SJSA1 (cell line): ENCODE measurements at places on chromosomes 7 and 10. TPM values are rescaled to one million over a fixed set of nuclear protein-coding genes. Genes with fewer than 3 reads are reported as not detected.
A peak's percentile ranks its signal among the peaks of the same experiment; 100 is the strongest.

GRCh38 chr7:25996006-25996408 is 156.0 kb upstream of the NFE2L3 start:
- no peak for DNase-seq

The OTUD1 gene
- total RNA-seq, result 1.8 and 3.8 TPM in 2 replicates

DNA sequence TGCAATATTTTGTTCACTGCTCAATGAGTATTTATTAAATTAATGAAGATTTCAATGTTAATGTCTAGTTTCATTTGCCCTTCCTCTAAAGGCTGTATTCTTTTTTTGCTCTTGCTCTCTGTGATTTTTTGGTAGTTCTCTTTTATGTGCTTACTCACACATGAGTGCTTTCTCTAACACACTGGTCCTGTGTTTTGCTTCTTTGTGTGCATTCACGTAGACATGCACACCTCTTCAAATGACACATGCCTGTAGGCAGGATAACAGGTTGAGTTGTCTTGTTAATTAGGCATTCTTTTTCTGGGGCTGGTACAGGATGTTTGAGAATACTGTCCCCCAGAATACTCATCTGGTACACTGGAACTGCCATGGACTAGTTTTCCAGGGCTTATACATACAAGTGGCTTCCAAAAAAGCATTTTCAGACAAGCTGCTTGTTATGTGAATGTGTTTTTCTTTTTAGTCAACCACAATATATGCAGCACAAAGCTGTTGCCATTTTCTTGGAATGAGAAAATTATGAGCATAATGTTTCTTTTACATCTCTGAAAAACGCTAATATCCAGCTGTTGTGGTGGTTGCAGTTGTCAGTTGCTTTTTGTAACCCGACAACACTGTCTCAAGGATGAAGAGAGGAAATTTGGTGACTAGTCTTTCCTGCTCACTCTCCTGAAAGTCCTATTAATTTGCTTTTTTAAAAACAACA is 416.4 kb downstream of the AUTS2 start:
- DNase-seq, result no peak

The CPSF4 gene
- total RNA-seq, result 32.7 and 39.6 TPM in 2 replicates

DNA sequence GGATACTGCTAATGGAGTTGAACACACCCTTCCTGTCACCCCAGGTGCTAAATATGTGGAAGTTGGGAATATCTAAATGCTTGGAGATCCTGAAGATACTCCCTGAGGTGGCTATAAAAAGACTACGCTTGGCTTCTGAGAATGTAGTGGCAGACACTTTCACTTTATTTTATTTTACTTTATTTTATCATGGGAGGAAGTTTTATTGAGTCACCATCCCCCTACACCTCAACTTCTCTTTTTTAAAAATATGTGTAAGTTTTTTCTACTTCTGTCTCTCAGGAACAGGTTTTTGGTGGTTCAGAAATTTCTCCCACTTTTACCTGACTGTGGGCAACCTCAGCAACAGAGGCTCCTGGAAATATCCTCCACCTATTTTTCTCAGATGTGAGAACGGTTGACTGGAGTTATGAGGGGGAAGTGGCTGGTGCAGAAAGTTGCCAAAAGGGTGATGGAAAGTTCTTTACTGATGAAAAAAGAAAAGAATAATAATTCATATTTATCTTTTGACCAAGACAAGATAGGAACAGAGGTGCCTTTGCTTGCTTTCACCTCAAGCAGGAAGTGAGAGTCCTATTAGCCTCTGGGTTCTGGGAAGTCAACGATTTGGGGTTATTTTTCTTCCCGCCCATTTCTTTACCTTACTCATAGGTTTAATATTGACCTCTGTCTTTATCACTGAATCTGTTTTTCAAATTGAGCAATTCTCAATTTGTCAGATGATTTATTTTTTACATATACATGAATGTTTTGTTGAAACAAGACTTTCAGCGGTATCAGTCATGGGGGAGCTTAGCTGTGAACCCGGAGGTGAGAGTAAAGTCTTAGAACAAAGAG is 103.6 kb downstream of the AHR start:
- no peak for DNase-seq

DNA sequence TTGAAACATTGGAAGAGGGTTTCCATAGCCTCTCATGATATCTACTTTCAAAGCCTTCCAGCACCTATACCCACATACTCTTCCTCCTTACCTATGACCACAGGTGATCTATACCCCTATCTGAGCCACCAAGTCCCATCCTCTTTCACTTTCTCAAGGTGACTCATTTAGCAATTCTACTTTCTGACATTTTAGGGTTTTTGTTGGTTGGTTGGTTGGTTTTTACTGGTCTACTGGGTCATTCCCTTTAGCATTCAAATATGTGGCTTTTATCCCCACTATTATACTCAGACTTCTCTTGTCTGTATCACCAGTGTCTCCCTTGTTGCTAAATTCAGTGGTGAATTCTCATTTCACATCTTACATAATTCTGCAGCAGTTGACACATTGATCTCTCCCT is 130.4 kb upstream of the STEAP4 start:
- no peak for DNase-seq

The MYO3A gene
- total RNA-seq, result not detected in 2 replicates

GRCh38 chr10:132684164-132684891 is 101.6 kb downstream of the NKX6-2 start:
- peak; percentile 65 for DNase-seq

The NUP42 gene
- 41.7 and 56.2 TPM in 2 replicates for total RNA-seq

- DNase-seq, result no peak
Observed at GRCh38 chr7:155358066-155358947, 60.6 kb downstream of the INSIG1 start.

DNA sequence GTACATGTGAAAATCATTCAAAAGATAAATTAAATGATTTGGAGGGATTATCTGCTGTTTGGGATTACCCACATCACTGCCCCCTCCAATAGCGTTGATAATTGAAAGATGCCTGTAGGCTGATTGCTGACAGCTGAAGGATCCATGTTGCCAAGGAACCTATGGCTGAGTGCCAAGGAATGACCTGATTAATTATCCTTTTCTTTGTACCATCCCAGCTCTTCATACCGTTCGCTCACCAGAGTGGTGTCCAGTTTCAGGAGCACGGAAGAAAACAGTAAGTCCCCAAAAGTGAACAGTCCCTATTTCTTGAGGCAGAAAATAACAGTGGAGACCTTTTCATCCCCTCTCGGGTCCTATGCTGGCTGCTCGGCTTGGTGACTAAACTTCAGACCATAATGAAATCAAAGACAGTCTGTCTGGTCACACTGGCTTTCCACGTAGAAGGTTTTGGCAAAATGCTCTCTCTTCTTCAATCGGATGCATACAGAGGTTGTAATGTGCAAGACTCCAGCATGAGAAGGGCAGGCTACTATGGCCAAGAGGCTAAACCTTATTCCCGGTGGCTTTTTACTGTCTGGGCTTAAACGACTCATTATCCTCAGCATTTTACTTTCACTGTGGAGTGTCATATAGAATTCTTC is 108.8 kb downstream of the SPAG6 start:
- DNase-seq, result no peak

DNA sequence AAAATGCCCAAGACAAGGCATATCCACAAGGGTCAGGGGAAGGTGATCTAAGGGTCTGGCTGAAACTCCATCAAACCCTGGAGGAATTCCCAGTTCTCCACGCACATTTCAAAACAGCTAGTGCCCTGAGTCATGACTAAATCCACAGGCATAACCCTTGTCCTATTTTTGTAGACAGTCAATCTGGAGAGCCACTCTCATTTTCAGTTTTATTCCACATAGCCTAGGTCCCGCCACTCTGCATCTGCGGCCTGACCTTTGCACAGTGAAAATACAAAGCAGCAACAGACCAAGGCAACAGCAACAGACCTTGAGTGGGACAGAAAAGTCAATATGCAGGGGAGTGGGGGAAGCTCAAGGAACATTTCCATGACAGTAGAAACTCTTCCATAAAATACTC is 201.4 kb upstream of the NPVF start:
- DNase-seq, result peak; percentile 48

The SHH gene
- not detected in 2 replicates for total RNA-seq

GRCh38 chr10:80186364-80187012 is 18.8 kb downstream of the ANXA11 start:
- no peak for DNase-seq

The LRRC18 gene
- not detected in 2 replicates for total RNA-seq

GRCh38 chr7:119842337-119842736 is 430.6 kb upstream of the KCND2 start:
- DNase-seq, result no peak

The FAM221A gene
- 2.3 and 7.2 TPM in 2 replicates for total RNA-seq

The NRBF2 gene
- 12.0 and 25.7 TPM in 2 replicates for total RNA-seq

The FOXL3 gene
- not detected in 2 replicates for total RNA-seq

DNA sequence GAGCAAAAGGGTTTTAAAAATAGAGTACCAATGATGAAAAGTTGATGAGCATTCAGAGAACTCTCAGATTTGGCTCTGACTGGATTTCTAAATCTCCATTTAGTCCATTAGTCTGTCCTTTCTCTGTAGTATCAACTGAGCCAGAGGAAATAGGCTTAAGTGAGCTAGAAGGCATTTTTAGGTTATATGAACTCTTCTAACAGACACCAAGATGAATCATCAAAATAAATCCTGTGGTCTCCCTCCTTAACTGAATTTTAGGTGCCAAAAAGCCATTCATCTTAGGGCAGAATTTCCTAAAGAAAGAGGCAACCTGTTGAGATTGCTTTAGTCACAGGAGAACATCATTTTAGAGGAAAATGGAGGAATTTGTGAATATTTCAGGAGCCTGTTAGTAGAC is 305.1 kb downstream of the AUTS2 start:
- DNase-seq, result no peak

GRCh38 chr10:1063232-1063865 is 7.2 kb downstream of the WDR37 start:
- DNase-seq, result no peak

The INSYN2A gene
- not detected in 2 replicates for total RNA-seq

GRCh38 chr10:23525406-23525805 is 86.5 kb downstream of the OTUD1 start:
- no peak for DNase-seq

GRCh38 chr7:41700044-41700471 is 2.8 kb downstream of the INHBA start:
- DNase-seq, result peak; percentile 68

The CTTNBP2 gene
- total RNA-seq, result not detected in 2 replicates

GRCh38 chr7:132545756-132546155 is 30.5 kb downstream of the PLXNA4 start:
- no peak for DNase-seq

The RNF32 gene
- 0.18 TPM in 1 of 2 replicates, not detected in the other for total RNA-seq

GRCh38 chr7:87877366-87878040 is 1.2 kb downstream of the DBF4 start:
- DNase-seq, result peak; percentile 15

The GRM3 gene
- total RNA-seq, result not detected in 2 replicates

The LLCFC1 gene
- not detected in 2 replicates for total RNA-seq

The TLX1 gene
- total RNA-seq, result not detected in 2 replicates

The CACNB2 gene
- total RNA-seq, result not detected in 2 replicates

The TMEM225B gene
- total RNA-seq, result 0.41 and 1.1 TPM in 2 replicates

DNA sequence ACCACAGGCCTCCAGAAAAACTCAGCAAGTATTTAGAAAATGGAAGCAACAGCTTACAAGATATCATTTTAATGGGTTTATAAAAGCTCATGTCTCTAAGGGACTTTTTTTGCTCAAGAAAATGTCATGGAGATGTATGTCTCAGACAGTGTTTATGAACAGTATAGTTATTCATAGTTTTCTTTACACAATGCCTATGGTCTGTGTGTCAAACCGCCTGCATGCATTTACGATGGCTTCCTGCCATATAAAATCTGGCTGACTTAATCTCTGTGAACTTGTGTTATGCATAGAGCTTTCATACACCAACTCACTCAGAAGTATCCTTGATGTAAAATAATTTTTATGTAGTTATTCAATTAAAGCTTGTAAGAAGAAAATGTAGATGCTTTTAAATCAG is 1314.2 kb upstream of the LRRTM3 start:
- DNase-seq, result no peak

GRCh38 chr7:75660566-75661215 is 78.0 kb downstream of the HIP1 start:
- DNase-seq, result peak; percentile 50

- no peak for DNase-seq
Observed at GRCh38 chr10:2173327-2173726, 436.0 kb upstream of the ADARB2 start.

GRCh38 chr7:45035893-45036292 is 35.9 kb downstream of the CCM2 start:
- DNase-seq, result no peak

The RET gene
- total RNA-seq, result not detected in 2 replicates

DNA sequence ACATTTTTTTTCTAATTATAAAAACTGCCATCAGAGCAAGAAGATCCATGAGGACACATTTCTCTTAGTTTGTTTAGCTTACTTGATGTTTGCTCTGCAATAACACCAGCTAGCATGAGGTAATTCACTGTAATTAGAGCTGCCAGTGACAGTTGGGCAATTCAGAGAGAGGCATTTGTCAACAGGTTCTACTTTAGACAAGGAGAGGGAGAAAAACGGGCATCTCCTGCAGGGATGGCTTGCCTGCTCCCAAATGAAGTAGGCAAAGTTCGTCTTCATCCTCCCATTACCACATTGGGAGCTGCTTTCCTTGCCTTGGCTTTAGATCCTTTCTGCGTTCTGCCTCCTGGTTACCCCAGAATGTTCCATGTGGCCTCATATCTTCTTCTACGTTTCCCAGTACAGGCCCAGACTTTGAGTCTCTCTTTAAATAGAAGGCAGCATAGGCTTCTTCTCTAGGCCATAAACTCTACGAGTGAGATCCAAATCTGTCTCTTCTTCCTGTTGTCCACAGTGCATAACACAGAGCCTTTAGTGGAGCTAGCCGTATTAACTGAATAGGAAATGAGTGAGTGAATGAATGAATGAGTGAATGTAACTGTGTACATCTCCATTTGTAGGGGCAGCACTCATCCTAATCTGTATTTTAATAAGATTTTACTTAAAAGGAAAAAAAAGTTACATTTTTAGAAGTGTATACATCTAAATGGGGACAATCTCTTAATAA is 21.2 kb downstream of the ASB15 start:
- no peak for DNase-seq

The GRM8 gene
- not detected in 2 replicates for total RNA-seq

DNA sequence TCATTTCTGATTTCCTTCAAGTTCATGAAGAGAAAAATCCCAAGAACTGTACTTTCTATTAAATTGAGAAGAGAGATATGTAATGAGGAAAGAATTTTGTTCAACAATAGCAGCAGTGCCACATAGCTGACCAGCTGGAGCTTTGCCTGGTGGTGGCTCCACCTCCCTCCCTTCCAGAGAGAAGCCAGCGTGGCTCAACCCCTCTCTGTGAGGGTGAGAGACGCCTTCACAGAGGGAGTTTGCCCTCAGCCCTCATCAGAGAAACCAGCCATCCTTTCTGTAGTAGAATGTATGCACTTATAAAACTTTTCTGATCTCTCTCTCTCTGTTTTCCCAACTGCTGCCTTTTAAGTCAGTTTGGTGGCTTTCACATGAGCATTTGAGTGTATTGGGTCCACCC is 20.5 kb upstream of the COL1A2 start:
- peak; percentile 91 for DNase-seq

GRCh38 chr10:119359025-119359424 is 151.7 kb downstream of the GRK5 start:
- no peak for DNase-seq

- DNase-seq, result no peak
Observed at GRCh38 chr7:128701062-128701785, 29.1 kb downstream of the GARIN1A start.

GRCh38 chr10:29588629-29589421 is 45.9 kb downstream of the SVIL start:
- DNase-seq, result no peak

- no peak for DNase-seq
Observed at GRCh38 chr7:32489788-32490126, 423 bp downstream of the LSM5 start.

GRCh38 chr10:59991117-59991516 is 84.8 kb upstream of the CCDC6 start:
- DNase-seq, result no peak

The SPDYE9 gene
- not detected in 2 replicates for total RNA-seq
